ENCODE measurements at places on chromosomes 3 and 15. TPM values are rescaled to one million over a fixed set of nuclear protein-coding genes. Genes with fewer than 3 reads are reported as not detected.

CFAP44 gene
- 2.3 TPM for total RNA-seq

LRTM1 gene
- total RNA-seq, result not detected

TERB2 gene
- total RNA-seq, result not detected

COL8A1 gene
- 0.73 TPM for total RNA-seq

DNA sequence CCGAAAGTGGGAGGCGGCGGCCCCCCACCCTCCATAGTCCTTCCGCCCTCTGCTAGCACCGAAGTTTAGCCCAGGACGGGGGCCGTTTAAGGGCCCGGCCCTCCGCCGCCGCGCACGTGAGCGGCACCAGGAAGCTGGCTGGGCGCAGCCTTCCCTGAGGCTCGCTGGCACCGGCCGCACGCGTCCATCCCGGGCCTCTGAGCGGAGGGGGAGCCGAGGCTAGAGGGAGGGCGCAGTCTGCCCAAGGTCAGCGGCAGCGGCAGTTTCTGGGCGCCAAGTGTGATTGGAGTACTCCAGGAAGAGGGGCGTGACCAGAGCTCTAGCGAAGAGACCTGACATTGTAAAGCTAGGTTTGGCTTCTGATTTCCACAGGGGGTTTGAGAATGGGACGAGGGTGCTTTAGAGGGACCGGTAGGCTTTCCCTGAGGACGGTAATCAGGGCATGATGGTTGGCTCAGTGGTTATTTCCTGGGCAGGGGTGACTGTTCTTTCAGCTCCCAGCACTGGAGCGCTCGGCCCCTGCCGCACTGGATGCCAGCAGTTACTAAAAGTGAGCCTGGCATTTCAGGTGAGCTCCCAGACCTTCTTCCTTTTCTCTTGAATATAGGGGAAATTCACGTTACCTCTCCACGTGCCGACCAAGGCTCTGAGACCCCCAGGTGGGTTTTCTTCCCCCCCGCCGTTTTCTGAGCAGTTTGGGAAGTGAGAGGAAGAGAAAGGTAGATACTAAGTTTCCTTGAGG, 853 bp downstream of the TEX264 start:
- H3K4me1 ChIP-seq, result peaks cover 20% of the 10 kb centered on the region
- peak overlapping the region; percentile 95 for H3K4me3 ChIP-seq
- H3K36me3 ChIP-seq, result peaks cover 6% of the 10 kb centered on the region
- peak; percentile 73 for DNase-seq
- peak overlapping the region; percentile 82 for H3K27ac ChIP-seq

- H3K36me3 ChIP-seq, result no peaks in the 10 kb centered on the region
- no peak overlapping the region for H3K27ac ChIP-seq
- H3K27me3 ChIP-seq, result no peaks in the 10 kb centered on the region
- no peaks in the 10 kb centered on the region for H3K4me1 ChIP-seq
- no peak overlapping the region for H3K4me3 ChIP-seq
Measured at GRCh38 chr3:26012241-26012745, 222.4 kb downstream of the OXSM start.

- no peaks in the 10 kb centered on the region for H3K27me3 ChIP-seq
- H3K36me3 ChIP-seq, result no peaks in the 10 kb centered on the region
- no peaks in the 10 kb centered on the region for H3K4me1 ChIP-seq
- no peak for DNase-seq
- H3K4me3 ChIP-seq, result no peak overlapping the region
- H3K27ac ChIP-seq, result no peak overlapping the region
Measured at GRCh38 chr3:29420106-29420505, 139.2 kb downstream of the RBMS3 start.

DNA sequence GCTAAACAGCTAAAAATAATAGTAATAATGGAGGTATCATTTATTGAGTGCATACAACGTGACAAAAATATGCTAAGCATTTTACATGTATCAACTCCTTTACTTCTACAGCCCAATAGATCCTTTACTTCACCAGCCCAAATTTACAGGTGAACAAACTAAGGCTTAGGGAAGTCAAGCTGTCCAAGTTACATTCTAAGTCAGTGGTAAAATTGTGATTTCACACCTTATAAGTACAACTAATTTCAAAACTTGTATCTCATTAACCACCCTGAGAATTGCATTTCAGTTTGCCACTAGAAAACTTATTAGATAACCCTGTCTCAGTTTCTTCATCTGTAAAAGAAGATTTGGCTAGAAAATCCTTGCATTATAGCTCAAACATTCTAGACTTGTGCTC, 10.7 kb downstream of the SLC33A1 start:
- no peaks in the 10 kb centered on the region for H3K27me3 ChIP-seq
- no peak for DNase-seq
- H3K4me3 ChIP-seq, result no peak overlapping the region
- H3K36me3 ChIP-seq, result no peaks in the 10 kb centered on the region
